ENCODE measurements at places on chromosomes 7 and 10.

GRCh38 chr7:43697690-43698089 lies 31.6 kb downstream of the COA1 start:
- DNase-seq: no peak

DNA sequence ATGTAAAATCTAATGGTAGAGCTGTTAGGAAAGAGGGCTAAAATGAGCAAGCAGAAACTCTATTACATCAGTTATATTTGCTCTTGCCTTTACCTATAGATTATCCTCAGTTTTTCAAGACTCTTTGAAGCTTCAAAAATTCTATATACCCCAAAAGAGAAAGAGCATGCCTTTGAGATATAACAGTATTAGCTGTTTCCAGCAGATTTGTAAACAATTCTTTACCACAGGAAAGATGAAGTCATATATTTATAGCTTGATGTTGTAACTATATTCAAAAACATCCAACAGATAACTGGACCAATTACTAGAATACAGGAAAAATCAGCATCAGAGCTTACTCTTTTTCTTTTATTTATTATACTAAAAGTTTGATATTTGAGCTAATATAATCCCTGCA lies 416.2 kb upstream of the TPK1 start:
- no peak for DNase-seq

DNA sequence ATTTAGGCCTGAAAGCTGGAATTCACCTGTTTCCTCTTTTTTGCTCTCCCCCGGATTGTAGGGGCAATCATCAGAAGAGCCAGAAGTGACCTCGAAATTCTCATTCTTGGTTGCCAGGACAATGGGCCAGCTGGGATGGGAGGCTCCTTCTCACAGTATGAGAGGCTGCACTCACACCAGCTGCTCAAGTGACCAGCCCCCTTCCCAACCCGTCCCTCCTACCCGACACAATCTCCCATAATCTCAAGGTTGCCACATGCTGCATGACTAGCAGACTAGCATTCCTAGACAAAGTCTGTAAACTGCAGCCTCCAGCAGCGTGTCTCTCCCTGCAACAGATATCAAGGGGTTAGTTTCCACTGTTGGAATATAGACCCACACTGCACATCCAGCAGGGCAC lies 110.3 kb downstream of the C1GALT1 start:
- no peak for DNase-seq

DNA sequence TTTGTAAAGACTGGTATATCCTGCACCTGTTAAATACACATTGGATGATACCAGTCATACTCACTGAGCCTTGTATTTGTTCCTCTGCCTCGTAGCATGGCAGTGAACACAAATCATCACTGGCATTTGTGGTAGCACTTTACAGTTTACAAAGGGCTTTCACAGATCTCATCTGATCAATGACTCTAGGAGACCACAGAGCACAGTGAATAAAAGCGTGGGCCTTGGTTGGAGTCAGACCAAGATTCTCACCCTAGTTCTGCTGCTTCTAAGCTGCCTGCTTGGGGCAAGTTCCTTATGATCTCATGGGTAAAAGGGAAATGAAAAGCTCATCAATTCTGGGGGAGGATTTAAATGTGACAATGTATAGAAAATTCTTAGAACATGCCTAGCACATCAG lies 129.9 kb upstream of the AGK start:
- no peak for DNase-seq

GRCh38 chr10:43006490-43006889 lies 70.4 kb upstream of the RET start:
- no peak for DNase-seq

DNA sequence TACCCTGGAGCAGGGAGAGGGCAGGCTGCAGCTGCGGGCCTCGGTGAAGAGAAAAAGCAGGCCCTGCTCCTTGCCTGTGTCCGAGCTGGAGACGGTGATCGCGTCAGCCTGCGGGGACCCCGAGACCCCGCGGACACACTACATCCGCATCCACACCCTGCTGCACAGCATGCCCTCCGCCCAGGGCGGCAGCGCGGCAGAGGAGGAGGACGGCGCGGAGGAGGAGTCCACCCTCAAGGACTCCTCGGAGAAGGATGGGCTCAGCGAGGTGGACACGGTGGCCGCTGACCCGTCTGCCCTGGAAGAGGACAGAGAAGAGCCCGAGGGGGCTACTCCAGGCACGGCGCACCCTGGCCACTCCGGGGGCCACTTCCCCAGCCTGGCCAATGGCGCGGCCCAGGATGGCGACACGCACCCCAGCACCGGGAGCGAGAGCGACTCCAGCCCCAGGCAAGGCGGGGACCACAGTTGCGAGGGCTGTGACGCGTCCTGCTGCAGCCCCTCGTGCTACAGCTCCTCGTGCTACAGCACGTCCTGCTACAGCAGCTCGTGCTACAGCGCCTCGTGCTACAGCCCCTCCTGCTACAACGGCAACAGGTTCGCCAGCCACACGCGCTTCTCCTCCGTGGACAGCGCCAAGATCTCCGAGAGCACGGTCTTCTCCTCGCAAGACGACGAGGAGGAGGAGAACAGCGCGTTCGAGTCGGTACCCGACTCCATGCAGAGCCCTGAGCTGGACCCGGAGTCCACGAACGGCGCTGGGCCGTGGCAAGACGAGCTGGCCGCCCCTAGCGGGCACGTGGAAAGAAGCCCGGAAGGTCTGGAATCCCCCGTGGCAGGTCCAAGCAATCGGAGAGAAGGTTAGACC lies 138.0 kb upstream of the STK17A start:
- DNase-seq: no peak

DNA sequence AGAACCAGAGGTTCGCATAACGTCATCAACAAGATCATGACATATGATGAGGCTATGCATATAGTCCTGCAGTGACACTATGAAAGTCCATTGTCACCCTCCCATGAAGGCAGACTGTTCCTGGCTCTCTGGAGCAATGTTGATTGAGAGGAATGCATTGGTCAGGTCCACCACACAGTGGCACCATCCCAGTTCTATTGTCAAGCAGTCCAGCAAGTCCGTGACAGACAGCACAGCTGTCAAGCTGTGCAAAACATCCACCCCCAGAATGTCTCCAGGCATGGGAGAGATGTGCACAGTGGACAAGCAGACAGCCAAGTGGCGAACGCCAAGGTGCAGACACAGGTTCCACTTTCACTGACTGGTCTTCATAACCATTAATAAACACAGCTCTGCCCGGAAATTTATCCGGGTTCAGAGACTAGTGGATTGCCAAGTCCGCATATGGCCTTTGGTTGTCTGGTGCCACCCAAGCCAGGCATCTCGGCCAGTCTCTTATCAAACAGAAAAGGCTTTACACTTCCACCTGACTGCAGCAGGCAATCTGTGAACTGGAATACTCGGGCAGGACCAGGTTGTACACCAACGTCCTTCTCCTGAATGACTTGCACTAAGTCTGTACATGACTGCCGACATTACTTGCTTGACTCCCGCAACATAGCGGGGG lies 7.2 kb downstream of the RNF133 start:
- no peak for DNase-seq

DNA sequence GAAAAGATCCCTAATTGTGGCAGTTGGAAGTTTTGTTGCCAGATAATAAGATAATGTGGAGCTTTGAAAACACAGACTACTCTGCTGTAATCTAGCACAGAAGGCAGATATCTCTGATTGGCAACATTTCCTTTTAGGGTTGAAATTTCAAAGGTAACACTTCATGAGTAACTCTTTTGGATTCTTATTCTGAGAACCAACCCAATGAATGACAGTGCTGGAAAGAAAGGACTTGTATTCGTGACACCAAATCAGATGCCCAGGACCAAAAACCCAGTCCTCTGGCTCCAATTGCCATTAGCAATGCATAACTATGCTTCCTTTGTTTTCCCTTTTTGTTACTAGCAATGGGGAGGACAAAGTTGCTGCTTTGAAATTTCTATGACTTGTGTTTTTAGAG lies 41.0 kb upstream of the ELMO1 start:
- DNase-seq: no peak

DNA sequence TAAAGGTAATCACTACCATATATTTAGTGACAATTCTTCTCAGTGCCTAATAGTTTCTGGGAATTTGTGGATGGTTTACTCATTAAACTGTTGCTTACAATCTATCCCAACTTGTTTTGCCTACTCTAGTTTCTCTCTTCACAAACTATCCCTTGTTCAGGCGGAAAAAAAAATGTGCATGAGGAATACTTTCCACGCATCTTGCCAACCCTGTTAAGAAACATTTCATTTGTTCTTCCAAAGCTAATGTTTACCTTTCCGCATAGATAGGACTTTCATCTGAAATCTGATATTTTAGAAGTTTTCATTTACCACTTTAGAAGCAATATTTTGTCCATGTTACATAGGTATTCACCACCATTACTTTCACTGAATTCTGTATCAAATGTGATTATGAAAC lies 191.9 kb downstream of the MDFIC start:
- DNase-seq: no peak

- no peak for DNase-seq
These were observed 282.0 kb upstream of the AKR1E2 start for GRCh38 chr10:4543938-4544533.

GRCh38 chr7:115274-115911 lies 77.0 kb upstream of the FAM20C start:
- DNase-seq: no peak

DNA sequence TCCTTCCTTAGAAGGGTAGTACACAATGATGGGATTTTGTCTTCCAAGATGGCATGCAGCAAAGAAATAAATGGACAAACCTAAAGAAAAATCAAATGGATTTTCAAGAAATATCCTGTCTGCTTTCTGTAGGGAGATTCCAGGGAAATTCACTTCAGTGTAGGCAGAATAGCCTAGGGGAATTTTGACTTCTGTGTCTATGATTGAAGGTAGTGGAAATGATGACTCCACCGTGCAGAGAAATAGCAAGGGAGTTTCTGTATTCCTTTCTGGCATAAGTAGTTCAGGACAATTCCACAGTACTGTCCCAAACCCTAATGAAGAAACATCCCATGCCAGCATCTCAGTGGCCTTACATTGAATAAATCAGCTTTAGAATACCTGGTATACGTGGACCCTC lies 9.5 kb downstream of the ATOH7 start:
- no peak for DNase-seq

- peak; percentile 22 for DNase-seq
These were observed 266.9 kb downstream of the NEBL start for GRCh38 chr10:20630092-20630643.

DNA sequence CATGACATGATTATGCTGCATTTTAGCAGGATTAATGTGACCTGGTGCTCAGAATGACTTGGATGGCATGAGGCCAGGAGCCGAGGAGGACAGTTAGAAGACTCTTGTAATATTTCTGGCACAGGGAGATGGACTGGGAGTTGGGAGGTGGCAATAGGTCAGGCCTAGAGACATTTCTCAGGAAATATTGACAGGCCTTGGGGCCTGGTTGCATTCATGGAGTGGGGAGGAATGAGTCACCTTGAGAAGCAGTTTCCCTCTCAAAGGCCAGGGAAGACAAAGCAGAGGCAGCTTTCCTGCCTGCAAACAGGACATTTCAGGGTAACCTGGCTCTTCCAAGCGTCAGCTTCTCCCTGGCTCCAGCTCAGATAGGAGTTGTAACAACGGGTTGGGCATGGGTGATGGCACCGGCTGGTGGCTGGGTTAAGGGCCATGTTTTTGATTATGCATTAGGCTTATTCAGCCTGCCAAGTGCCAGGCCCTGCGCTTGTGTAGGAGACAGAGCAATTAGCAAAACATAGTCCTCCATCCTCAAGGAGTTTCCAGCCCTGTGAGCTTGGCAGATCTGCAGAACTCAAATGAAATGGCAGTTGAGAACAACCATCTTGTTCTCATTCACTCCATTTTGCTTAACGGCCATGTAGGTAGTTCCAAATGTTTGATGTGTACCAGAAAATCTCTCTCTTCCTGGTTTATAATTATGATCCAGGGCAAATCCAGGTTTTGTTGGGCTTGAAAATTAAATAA lies 38.2 kb downstream of the HK1 start:
- DNase-seq: peak; percentile 33

DNA sequence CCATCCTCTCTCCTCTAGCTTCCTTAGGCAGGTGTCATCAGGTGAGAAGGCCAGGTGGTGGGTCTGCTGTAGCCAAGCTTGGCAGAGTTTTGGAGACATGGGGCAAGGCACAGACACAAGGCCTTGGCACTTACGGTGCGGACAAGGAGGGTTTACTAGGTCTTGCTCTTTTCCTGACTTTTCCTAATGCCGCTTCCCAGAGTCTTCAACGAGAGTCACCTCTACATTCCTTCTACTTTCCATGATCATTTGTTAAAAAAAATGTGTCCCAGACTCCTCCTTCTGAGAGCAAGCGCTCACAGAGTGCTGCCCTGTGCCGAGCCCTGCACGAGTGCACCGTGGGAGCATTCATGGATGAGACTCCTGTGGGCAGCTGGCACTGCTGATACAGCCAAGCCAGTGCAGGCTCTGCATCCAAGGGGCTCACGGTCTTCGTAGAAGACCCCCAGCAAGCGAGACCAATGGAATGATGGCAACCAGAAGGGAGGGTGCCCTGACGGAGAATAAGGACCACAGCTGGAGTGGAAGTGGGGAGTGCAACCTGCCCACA lies 243.0 kb upstream of the MKI67 start:
- no peak for DNase-seq

DNA sequence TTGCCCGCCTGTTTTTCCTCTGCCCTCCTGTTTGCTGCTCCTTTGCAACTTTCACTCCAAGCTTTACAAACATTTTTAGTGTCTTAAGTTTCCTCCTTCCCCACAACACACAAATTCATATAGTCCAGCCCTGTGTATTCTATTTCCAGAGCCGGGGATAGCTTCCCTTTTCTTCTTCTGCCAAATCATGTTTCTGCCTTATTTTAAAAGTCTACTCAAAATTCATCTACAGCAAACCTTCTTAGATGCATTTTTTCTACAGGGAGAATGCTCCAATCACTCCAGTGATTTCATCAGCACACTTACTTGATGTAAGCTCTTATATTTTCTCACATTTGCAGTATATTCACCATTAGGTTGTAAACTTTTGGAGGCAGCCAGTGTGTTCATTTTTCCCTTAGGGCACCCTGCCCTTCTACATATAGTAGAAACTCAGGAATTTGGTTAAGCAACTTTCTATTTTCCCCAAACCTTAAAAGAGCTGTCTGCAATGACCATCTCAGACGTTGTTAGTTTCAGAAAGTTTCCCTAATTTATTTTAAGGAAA lies 12.4 kb upstream of the ACTA2 start:
- no peak for DNase-seq

Data from urothelium cell line (cell line).